NCI-H524 (cell line): ENCODE measurements at places on chromosomes 4 and X.

DNA sequence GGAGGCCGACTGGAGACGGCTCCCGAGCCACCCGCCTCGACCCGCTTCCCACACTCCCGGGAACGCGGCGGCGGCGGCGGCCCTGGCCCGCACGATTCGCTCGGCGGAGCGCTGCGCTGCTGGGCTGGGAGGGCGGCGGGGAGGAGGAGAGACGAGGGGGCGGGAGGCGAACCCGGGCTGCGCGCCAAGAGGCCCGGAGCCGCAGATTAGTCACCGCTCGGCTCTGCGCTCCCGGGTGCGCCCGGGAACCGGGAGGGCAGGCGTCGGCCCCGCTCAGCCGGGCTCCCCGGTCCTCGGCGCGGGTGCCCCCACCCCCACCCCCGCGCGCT, 11.2 kb upstream of the BCOR start:
- DNase-seq: peak; percentile 52

GRCh38 chrX:88325634-88326033, 421.4 kb upstream of the CPXCR1 start:
- DNase-seq: no peak

- no peak for DNase-seq
Observed at GRCh38 chr4:89922848-89923416, 28.3 kb downstream of the MMRN1 start.

GRCh38 chr4:136831553-136831952, 700.7 kb downstream of the PCDH18 start:
- DNase-seq: peak; percentile 24

- DNase-seq: no peak
Observed at GRCh38 chrX:21811832-21812231, 27.6 kb upstream of the MBTPS2 start.

GRCh38 chrX:43845776-43846175, 36.5 kb downstream of the MAOB start:
- DNase-seq: no peak

GRCh38 chrX:109889289-109890006, 113.5 kb upstream of the TMEM164 start:
- DNase-seq: no peak

- no peak for DNase-seq
Observed at GRCh38 chr4:40240040-40240653, 43.3 kb downstream of the RHOH start.

DNA sequence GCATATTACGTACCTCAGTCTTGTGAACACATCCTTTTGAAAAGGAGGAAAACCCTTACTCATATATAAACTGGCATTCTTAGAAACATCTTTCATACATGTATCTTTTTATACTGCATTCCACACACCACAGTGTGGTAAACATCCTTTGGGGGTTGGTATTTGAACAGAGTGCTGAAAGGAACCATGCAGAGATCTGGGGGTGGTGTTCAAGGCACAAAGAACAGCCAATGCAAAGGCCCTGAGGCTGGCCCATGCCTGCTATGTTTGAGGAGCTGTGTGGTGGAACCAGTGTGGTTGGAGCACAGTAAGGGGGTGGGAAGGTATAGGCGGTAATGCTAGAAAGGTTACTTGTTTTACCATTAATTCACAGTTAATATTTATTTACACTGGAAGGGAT, 2.0 kb downstream of the ELK1 start:
- DNase-seq: no peak

DNA sequence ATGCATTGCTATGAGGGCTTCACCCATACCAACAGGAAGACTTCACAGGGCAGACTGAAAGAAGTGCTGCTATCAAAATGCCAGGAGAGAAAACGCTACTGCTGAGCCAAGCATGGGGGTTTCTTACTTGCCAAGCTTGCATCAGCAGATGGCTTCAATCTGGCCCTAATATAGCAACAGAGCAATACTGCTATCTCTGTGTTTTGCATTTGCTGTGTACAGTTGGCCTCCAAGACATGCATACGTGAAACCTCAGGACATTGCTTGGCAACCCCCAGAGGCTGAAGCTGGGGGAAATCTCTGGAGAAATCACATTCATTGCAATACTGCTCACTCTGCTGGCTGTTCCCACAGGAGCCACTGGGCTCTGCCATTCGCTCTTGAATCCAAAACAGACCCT, 127.2 kb upstream of the GPC4 start:
- no peak for DNase-seq

GRCh38 chr4:100417565-100417964, 100.3 kb downstream of the EMCN start:
- DNase-seq: peak; percentile 66

GRCh38 chr4:74855879-74856278, 61.6 kb upstream of the BTC start:
- no peak for DNase-seq

- no peak for DNase-seq
Observed at GRCh38 chr4:7582313-7583097, 147.8 kb upstream of the PSAPL1 start.

GRCh38 chr4:155220025-155220424, 11.6 kb downstream of the NPY2R start:
- DNase-seq: no peak

DNA sequence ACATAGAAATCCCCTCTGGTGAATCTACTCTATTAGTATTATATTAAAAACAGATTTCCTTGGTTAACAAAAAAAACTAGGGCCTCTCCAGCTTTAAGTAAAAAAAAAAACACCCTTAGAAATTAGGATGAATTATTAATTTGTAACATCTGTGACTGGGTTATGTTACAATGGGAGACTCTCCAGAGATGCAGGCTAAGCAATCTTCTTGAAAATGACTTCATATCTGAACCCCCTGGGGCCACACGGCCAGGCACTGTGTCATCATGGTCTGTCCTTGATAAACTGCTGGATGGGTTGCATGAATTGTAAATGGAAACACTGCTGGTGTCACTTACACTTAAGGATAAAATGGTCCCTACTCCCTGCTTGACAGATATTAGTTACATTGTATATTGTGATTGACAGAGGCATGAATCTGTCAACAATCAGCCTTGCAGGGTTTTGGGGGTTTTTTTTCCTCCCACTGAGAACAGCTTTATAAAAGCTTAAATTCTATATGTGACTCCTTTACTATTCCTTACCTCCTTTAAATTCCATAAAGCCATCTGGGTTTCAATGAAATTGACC, 49.1 kb downstream of the PRKG2 start:
- DNase-seq: peak; percentile 59

GRCh38 chr4:114028071-114028470, 48.6 kb upstream of the ARSJ start:
- no peak for DNase-seq

DNA sequence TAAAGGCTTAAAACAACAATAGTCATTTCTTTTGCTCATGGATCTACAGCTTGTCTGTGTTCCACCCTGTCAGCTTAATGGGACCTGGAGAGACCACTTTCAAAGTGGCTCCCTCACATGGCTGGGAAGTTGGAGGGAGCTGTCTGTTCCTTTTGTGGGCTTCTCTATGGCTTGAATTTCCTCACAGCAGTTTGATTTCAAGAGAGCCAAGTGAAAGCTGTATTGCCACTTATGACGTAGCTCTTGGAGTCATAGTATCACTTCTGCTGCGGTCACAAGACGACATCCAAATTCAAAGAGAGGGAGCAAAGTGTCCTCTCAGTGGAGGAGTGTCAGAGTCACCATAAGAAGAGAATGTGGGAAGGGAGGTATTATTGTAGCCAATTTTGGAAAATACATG, 22.7 kb upstream of the ACSL1 start:
- DNase-seq: no peak

GRCh38 chrX:24173115-24173847, 23.8 kb downstream of the ZFX start:
- no peak for DNase-seq

DNA sequence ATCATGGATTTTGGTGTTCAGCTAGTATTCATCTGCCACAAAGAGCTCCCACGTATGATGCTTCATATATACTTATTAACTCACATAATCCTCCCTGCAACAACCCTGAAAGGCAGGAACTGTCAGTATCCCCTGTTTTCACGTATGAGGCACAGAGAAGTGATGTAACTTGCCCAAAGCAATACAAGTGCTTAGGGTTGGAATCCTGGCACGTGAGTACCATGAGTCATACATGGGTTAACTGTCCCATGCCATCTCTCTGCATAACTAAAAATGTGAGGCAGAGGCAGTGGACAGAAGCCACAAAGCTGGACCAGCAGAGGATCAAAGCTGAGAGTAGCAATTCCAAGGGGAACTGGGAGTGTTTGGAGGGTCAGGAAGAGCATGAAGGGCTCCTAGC, 35.7 kb upstream of the EGFL6 start:
- no peak for DNase-seq

DNA sequence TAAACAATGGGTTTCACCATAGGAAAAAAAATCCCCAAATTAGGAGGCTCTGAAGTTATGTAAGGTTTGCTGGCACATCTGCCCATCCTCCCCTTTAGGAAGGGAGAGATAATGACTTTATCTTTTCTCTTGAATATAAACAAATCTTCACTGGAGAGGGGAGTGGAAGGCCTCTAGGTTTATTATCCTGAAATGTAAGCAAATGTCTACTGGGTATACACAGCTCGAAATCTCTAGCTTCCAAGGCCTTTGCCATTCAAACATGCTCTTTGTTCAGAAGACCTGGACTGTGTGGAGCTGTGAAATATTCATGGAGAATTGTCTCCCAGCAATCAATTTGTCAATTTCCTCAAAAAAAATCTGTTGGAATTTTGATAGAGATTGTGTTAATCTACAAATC, 21.7 kb upstream of the MED14 start:
- no peak for DNase-seq

DNA sequence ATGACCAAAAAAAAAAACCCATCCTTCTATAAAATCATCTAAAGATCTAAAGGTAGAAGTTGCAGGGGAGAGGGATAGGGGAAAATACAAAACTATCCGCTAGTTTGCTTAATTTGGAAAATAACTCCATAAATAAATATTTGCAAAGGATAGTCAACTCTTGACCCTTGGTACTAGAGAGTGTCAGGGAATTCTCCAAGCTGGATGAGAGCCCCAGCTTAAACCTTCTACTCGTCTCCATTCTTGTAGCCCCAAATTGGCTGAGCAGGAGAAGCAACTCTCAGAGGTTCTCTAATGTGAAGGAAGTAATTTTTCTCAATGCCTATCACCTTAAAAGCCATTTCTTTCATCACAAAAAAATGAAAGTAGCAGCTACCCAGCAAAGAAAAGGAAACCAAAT, 35.2 kb downstream of the ACSL4 start:
- no peak for DNase-seq

- DNase-seq: no peak
Observed at GRCh38 chrX:150463566-150463965, 100.4 kb downstream of the MAMLD1 start.

- no peak for DNase-seq
Observed at GRCh38 chr4:3019145-3019846, 55.0 kb downstream of the HTT-AS start.

DNA sequence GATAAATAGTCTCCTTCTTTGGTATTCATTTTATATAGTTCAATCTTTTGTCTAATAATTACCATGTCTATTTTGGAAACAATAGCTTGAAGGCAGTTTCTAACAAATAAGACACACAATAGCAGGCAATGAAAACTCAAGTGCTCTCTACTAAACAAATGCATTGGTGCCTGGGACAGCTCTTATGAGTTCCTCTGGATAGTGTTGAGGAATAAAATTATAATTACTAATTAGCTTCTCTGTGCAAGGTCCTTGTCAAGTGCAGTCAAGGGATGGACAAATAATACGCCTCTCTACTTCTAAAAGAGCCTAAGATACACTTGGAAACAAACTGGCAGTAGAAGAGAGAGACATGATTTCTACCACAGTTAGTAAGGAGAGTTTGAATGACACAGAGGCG, 229.0 kb upstream of the GLRA2 start:
- DNase-seq: no peak

GRCh38 chr4:106595906-106596305, 227.3 kb upstream of the GIMD1 start:
- no peak for DNase-seq

DNA sequence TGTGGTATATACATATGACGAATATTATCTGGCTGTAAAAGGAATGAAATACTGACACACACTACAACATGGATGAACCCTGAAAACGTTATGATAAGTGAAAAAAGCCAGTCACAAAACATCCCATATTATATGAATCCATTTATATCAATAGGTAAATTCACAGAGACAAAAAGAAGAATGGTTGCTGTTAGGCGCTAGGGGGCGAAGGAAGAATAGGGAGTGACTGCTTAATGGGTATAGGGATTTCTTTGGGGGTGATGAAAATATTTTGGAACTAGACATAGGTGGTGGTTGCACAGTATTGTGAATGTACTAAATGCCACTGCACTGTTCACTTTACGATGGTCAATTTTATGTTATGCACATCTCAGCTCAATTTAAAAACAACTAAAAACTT, 96.4 kb upstream of the EGFL6 start:
- no peak for DNase-seq

DNA sequence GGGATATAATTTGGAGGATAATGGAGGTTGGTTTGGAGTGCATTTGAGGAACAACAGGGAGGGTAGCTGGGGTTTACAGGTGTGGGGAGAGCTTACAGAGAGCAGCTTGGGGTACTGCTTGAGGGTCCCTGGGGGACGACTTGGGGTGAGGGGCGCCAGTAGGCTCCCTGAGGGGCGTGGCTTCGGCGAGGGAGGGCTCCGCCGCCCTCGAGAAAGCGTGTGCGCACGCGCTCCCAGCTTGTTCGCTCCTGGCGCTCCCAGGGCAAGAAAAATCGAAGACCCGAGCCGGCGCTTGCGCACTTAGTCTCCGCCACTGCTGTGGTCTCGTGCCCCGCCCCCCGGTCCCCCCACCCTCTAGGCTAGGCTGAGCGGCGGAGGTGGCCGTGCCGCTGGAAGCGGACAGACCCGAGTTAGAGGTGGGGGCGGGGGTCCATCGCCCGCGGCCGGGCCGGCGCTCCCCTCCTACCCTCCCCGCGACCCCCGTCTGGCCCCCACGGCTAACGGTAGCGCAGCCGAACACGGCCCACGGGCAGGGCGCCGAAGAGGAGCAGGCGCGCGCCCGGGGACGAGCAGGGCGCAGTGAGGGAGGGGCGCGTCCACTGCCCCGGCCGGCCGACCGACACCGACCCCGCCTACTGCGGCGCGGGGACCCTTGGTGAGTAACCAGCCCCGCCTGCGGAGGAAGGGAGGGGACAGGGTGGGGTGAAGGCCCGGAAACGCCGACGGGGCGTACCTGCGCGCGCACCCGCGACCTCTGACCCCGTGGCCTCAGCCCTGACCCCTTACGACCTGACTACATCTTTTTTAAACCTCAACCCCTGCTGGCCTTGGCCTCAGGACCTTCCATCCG, 5.4 kb upstream of the CCDC120 start:
- peak; percentile 87 for DNase-seq

GRCh38 chrX:112961981-112962380, 121.3 kb upstream of the AMOT start:
- DNase-seq: no peak

DNA sequence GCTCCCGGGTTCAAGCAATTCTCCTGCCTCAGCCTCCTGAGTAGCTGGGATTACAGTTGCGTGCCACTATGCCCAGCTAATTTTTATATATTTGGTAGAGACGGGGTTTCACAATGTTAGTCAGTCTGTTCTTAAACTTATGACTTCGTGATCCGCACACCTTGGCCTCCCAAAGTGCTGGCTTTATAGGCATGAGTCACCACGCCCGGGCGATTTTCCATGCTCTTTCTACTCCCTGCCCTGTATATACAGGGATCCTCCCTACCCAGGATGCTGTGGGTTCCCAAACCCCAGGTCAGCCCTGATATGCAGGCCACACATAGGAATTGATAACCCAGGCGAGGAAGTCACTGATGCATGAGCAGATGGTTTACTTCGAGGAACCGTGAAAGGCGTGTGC, 31.4 kb downstream of the SSX5 start:
- no peak for DNase-seq
